ENCODE measurements at places on chromosomes 11 and 22. TPM values are rescaled to one million over a fixed set of nuclear protein-coding genes. Genes with fewer than 3 reads are reported as not detected.

Gene CNTN5
- total RNA-seq = 0.08 TPM

DNA sequence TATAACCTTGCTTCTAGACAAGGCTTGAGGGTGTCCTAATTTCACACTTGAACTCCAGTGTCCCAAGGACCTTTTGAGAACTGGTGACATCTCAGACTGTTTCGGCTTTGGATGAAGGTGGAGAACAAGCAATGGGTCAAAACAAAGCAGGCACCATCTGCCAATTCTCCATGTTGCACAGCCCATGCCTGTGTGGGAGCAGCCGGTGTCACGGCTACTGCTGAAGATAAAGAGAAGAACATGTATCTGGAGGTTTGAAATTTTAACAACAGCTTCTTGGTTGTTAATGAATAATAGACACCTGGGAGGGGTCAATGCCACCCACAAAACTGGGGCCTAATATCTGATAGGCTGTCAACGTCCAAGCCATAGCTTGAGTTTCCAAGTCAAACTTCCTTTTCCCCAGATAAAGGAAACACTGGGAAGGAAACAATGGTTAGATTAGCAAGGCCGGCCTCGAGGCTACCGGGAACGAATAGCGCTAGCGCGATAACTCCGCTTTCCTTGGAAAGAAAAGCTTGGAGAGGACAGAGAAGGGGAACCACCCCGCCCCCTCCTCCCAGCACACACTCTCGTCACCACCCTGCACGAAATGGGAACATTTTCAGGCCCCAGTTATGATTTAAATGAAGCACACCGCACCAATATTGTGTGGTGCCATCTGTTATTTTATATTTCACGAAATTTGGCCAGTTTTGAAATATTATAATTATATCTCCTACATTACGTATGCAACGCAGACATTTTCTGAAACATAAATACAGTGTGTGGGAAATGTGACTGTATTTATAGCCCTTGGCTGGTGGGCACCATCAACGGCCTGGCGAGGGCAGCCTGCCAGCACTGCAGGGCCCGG lies 21.8 kb upstream of the OPCML start:
- no peaks in the 10 kb centered on the region for H3K4me1 ChIP-seq
- no peak overlapping the region for H3K4me3 ChIP-seq
- no peak overlapping the region for H3K27ac ChIP-seq
- no peaks in the 10 kb centered on the region for H3K36me3 ChIP-seq
- no peak for DNase-seq
- no peaks in the 10 kb centered on the region for H3K27me3 ChIP-seq

- no peaks in the 10 kb centered on the region for H3K27me3 ChIP-seq
- H3K27ac ChIP-seq = no peak overlapping the region
- H3K36me3 ChIP-seq = no peaks in the 10 kb centered on the region
- H3K4me1 ChIP-seq = no peaks in the 10 kb centered on the region
Measured at GRCh38 chr22:23129149-23129548, 12.6 kb downstream of the RSPH14 start.

DNA sequence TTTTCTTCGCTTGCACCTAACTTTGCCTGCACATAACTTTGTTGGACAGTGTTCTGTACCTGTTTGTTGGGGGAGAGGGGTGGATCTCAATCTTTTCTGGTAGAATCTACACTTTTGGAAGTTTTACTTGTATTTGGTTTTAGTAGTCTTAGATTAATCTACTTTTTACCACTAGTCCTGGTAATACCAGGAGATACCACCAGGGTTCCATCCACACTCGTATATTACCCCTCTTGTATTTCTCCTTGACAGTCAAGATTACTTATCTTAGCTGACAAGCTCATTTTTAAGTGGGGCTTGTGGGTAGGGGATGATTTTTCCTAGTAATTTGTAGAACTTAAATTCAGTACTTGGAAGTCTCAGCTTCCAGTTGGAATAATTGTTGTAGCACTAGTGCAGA lies 37.3 kb upstream of the TECTA start:
- no peaks in the 10 kb centered on the region for H3K27me3 ChIP-seq
- no peak overlapping the region for H3K27ac ChIP-seq
- H3K4me3 ChIP-seq = no peak overlapping the region

Gene CLMP
- 0.28 TPM for total RNA-seq

Gene CHRM4
- 0.08 TPM for total RNA-seq

Gene TPBGL
- not detected for total RNA-seq

DNA sequence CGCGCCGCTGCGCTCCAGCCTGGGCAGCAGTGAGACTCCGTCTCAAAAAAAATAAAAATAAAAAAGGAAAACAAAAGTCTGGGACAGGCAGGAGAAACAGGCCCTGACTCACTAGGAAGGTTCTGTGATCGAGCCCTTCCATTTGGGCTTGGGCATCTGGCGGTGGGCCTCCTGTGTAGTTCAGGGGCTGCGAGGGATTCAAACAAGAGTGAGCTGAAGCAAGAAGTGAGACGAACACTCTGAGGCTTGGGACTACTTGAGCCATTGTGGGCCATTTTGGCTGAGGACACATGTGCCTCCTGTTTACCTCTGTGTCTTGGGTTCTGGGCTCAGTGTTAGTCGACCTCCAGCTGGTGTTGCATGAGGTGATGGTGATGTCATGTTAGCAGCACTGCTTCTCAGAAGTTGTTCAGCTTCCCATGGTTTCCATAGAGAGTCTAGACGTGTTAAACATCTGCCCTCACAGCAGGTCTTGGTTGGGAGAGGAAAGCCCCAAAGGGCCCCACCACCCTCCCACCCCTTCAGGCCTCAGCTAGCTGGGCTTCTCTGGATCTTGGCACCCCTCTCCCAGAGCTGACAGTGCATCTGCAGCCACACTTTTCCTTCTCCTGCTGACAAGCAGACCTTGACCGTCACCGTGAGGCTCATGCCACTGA lies 57.8 kb downstream of the MED15 start:
- H3K27me3 ChIP-seq = no peaks in the 10 kb centered on the region
- no peaks in the 10 kb centered on the region for H3K4me1 ChIP-seq
- no peak overlapping the region for H3K4me3 ChIP-seq
- no peak for DNase-seq

GRCh38 chr11:65118097-65118837 lies 766 bp upstream of the ZNHIT2 start:
- DNase-seq = no peak
- no peak overlapping the region for H3K4me3 ChIP-seq
- H3K36me3 ChIP-seq = peaks cover 19% of the 10 kb centered on the region
- peaks cover 15% of the 10 kb centered on the region for H3K4me1 ChIP-seq

DNA sequence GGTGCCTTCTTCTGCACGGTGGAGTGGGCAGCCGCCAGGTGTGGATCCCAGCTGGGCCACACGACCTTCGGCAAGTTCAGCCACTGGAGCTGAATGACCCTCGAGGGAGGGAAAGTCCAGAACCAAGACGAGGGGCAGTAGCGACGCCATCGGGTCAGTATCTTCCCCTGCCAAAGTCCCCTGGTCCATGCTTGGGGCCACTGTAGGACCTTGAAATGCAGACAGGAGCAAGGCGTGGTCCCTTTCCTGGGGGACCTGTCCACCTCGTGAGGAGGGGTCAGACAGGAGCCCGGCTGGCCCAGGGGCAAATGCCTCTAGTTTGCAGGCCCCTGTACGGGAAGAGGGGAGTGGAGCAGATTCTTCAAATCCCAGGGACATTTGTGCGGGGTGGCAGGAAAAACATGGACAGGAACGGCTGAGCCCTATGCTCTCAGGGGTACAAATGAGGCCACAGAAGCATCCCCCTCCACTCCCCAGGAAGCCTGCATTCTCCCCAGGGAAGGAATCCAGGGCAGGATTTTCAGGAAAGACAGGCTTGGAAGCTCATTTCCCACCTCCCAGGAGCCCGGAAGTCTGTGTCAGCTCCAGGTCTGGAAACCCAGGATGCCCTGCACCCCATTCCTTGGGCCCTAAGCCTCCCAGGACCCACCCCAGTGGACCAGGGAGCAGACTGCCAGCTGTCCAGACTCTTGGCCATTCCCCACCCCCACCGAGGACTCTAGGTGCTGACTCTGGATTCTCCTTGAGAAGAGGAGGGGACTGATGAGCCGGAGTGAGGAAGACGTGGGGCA lies 6.6 kb downstream of the SHANK2 start:
- no peaks in the 10 kb centered on the region for H3K27me3 ChIP-seq
- DNase-seq = no peak
- peaks cover 25% of the 10 kb centered on the region for H3K4me1 ChIP-seq

DNA sequence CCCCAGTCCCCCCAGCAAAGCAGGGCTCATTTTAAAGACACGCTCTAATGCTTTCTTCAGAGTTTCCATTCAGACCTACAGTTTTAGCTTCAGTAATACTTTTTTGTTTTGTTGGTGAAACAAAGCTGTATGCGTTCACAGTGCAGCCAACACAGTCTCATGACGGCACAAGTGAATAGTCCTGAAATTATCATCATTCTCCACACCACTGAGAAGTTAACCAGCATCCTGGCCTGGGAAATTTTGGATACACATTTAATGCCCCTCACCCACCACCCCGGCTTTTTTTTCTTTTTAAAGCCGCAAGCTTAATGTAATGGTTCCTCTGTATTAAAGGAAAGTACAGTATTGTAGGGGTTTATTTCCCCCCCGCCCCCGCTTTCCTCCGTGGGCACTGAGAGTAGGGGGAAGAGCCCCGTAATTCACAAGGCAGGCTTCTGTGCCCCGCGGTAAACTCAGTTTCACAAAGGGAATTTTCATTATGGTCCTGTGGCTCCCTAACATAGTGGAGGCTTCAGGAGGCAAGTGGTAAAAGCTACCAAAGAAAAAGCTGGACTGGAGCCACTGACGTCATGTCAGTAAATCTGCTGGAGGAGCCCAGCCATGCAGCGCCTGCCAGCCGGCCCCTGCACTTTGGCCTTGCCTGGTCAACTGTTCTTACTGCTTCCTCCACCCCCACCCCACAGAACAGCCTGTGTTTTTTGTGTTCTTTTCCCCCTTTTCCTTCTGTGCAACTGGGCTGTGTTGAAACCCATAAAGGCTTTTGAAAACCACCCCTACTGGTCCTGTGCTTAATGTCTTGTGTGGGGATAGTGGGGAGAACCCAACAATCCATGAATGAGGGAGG lies 18.2 kb downstream of the TEAD1 start:
- DNase-seq = peak; percentile 67
- no peaks in the 10 kb centered on the region for H3K36me3 ChIP-seq
- H3K27ac ChIP-seq = peak overlapping the region; percentile 97
- H3K4me1 ChIP-seq = peaks cover 17% of the 10 kb centered on the region

- no peak for DNase-seq
- H3K4me1 ChIP-seq = peaks cover 16% of the 10 kb centered on the region
- H3K36me3 ChIP-seq = no peaks in the 10 kb centered on the region
Measured at GRCh38 chr11:66317322-66317722, 478 bp upstream of the CD248 start.

GRCh38 chr11:59216641-59217564 lies 4.2 kb upstream of the MPEG1 start:
- H3K27ac ChIP-seq = no peak overlapping the region
- H3K36me3 ChIP-seq = no peaks in the 10 kb centered on the region
- no peak for DNase-seq

- no peak overlapping the region for H3K27ac ChIP-seq
- H3K4me3 ChIP-seq = no peak overlapping the region
- H3K4me1 ChIP-seq = peaks cover 5% of the 10 kb centered on the region
- H3K36me3 ChIP-seq = peaks cover 4% of the 10 kb centered on the region
Measured at GRCh38 chr11:10558288-10558687, 10.2 kb downstream of the LYVE1 start.

DNA sequence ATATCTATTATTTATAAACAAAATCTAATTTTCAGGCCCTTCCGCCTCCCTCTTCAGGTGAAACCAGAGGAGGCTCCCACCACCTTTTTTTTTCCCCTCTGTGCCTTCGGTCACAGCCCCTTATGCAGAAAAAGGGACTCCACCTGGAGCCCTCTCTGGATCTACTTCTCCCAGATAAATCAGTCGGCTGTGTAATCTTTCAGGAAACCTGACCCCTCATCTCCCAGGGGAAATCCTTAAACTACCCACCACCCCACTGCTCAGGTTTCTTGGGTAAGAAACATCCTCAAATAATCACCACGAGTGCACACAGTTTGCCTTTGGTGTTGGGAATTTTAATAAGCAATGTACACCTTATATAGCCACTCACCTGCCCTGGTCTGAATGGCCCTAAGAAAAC lies 104.2 kb downstream of the NAV2 start:
- no peaks in the 10 kb centered on the region for H3K36me3 ChIP-seq
- no peak for DNase-seq
- no peak overlapping the region for H3K4me3 ChIP-seq
- H3K27me3 ChIP-seq = no peaks in the 10 kb centered on the region
- H3K27ac ChIP-seq = no peak overlapping the region
- H3K4me1 ChIP-seq = peaks cover 6% of the 10 kb centered on the region

Gene VPS26B
- 19.3 TPM for total RNA-seq

DNA sequence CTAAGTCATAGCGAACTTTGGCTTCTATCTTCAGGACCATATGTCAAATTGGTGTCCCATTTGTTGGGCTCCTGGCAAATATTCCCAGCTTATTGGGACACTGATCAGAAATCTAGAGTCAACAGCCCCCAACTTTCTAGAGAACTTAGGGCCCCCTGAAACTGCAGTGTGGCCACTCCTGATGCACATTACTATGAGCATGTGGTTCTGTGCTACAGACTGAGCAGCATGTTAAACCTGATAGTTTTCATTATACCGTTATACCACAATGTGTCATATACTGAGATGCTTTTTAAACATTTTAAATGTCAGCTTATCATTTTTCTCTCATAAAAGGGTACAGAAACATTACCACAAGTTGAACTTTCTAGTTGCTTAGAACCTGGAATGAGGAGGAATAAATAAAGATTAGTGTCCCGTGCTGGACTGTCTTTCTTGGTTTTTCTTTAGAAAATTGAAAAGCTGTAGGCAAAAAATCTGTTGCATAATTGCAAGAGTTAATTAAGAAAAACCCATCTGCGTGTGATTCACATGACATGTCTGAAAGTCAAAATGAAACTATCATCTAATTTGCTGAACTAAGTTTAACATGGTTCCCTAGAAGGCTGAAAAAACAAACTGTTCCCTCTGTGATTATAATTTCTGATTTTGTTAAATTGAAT lies 16.4 kb upstream of the CTSC start:
- H3K36me3 ChIP-seq = no peaks in the 10 kb centered on the region
- H3K4me1 ChIP-seq = no peaks in the 10 kb centered on the region

GRCh38 chr22:23077627-23078461 lies 7.5 kb downstream of the GNAZ start:
- H3K4me3 ChIP-seq = no peak overlapping the region
- H3K36me3 ChIP-seq = no peaks in the 10 kb centered on the region
- H3K4me1 ChIP-seq = peaks cover 4% of the 10 kb centered on the region
- no peak for DNase-seq

Gene IGLL1
- total RNA-seq = not detected

Gene CD3D
- 1.2 TPM for total RNA-seq

Gene MTCH2
- 62.5 TPM for total RNA-seq

GRCh38 chr11:84866922-84867321 lies 760.2 kb downstream of the DLG2 start:
- H3K27ac ChIP-seq = no peak overlapping the region
- H3K27me3 ChIP-seq = no peaks in the 10 kb centered on the region
- no peak overlapping the region for H3K4me3 ChIP-seq
- no peaks in the 10 kb centered on the region for H3K4me1 ChIP-seq
- DNase-seq = no peak

Gene DDT
- 352 TPM for total RNA-seq

- no peak overlapping the region for H3K4me3 ChIP-seq
- DNase-seq = no peak
- no peaks in the 10 kb centered on the region for H3K27me3 ChIP-seq
- H3K4me1 ChIP-seq = peaks cover 2% of the 10 kb centered on the region
- no peak overlapping the region for H3K27ac ChIP-seq
Measured at GRCh38 chr22:35375031-35375430, 5.9 kb upstream of the HMOX1 start.

Gene OR2AG1
- total RNA-seq = not detected

Gene ROM1
- 1.3 TPM for total RNA-seq

GRCh38 chr11:103043826-103044678 lies 47.9 kb downstream of the DCUN1D5 start:
- DNase-seq = no peak
- H3K27me3 ChIP-seq = no peaks in the 10 kb centered on the region
- H3K4me1 ChIP-seq = no peaks in the 10 kb centered on the region
- peak overlapping the region; percentile 35 for H3K27ac ChIP-seq
- H3K36me3 ChIP-seq = no peaks in the 10 kb centered on the region
